ENCODE measurements at places on chromosomes 16 and 17.

GRCh38 chr16:79887541-79888540 is 287.3 kb upstream of the MAF start:
- DNase-seq, result no peak

GRCh38 chr16:78755751-78756661 is 656.6 kb downstream of the WWOX start:
- no peak for DNase-seq

GRCh38 chr17:14398766-14399165 is 97.9 kb downstream of the HS3ST3B1 start:
- no peak for DNase-seq

- no peak for DNase-seq
Measured at GRCh38 chr17:5715478-5715877, 131.2 kb upstream of the NLRP1 start.

DNA sequence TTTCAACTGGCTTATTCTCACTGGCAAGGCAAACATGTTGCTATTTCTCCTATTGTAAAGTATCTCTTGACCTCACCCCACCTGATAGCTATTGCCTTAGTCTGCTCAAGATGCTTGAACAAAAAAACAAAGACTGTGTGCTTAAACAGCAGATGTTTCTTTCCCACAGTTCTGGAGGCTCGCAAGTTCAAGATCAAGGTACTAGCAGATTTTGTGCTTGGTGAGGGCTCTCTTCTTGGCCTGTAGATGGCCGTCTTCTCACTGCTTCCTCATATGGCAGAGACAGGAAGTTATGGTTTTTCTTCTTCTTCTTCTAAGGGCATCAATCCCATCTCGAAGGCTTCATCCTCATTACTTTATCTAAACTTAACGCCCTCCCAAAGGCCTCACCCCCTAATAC is 109.7 kb upstream of the CLEC3A start:
- no peak for DNase-seq

- no peak for DNase-seq
Measured at GRCh38 chr17:72386619-72387237, 265.9 kb downstream of the SOX9 start.

DNA sequence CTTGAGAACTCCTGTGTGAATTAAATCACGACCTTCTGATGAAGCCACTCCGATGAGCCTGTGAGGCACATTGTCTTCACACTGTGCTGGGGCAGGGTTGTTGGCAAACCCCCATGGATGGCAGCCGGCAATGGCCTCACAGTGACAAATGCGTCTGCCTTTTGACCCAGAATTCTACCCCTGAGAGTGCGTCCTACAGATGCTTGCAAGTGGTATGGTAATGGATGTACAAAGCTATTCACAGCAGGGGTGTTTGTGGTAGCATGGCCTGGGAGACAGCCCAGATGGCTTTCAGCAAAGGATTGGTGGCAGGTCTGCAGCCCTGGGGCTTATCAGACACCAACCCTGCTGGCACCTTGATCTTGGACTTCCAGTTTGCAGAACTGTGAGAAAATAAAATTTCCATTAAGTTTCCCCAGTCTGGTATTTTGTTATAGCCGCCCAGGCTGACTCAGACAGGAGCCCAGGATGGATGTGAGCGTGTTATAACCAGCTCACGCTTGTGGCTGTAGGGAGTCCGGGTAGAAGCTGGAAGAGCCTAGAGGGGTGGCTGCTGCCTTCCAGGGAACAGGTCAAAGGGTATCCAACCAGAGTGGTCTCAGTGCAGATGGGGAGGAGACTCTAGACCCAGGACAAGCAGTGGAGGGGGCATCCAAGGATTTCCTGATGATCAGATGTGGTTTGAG is 10.1 kb downstream of the AFMID start:
- DNase-seq, result no peak

DNA sequence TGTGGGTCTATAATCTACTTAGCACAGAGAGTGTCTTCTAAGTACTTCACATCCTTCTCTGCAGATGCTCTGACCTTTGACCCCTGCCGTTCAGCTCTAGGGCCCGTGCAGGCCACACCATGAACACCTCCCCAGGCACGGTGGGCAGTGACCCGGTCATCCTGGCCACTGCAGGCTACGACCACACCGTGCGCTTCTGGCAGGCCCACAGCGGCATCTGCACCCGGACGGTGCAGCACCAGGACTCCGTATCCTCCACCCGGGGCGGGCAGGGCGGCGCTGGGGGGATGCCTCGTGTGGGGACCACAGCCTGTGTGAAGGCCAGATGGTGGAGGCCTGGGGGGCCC is 686 bp downstream of the MLST8 start:
- DNase-seq, result no peak

- DNase-seq, result no peak
Measured at GRCh38 chr17:81301195-81302144, 6.4 kb upstream of the SLC38A10 start.

DNA sequence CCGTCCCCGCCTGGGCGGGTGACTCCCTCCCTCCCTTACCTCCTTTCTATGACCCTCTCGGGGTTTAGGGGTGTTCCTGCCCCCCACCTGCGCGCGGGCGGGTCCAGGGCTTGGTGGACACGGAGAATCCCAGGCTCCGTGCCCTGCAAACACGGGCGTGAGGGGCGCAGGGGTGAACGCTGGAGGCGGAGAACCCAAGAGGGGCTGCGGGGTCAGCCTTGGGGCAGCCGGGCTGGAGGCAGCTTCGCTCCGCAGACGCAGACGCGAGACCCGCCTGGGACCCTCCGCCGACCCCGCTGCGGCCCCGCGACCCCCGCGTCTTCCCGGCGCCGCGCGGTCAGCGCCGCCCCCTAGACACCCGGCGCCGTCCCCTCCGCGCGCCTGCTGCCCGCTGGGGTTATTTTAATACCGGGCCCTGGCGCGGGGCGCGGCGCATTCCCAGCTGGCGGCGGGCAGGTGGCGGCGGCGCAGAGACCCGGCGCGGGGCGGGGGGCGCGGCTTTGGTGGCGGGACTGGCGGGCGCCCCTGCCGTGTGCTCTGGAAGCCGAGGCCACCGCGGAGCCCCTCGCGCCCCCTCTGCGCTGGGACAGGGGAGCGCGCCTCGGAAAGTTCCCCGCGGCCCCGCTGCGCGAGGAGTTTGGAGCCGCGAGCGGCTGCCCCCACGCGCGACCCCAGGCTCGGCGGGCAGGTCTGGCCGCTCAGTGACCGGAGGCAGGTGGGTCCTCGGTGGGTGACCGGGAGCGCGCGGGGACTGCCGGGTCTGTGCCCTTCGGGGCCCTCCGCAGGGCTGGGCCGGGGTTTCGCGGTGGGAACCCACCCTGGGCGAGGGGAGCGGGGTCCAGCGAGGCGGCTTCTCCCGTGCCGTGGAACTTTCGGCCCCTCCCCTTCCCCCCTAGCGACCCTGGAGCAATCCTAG is at the start of gene UTS2R:
Gene UTS2R (plus strand): TSS at position 433 of the 916 bp plus-strand sequence. CDS start 2,560 bp downstream, outside the sequence.
- no peak for DNase-seq

DNA sequence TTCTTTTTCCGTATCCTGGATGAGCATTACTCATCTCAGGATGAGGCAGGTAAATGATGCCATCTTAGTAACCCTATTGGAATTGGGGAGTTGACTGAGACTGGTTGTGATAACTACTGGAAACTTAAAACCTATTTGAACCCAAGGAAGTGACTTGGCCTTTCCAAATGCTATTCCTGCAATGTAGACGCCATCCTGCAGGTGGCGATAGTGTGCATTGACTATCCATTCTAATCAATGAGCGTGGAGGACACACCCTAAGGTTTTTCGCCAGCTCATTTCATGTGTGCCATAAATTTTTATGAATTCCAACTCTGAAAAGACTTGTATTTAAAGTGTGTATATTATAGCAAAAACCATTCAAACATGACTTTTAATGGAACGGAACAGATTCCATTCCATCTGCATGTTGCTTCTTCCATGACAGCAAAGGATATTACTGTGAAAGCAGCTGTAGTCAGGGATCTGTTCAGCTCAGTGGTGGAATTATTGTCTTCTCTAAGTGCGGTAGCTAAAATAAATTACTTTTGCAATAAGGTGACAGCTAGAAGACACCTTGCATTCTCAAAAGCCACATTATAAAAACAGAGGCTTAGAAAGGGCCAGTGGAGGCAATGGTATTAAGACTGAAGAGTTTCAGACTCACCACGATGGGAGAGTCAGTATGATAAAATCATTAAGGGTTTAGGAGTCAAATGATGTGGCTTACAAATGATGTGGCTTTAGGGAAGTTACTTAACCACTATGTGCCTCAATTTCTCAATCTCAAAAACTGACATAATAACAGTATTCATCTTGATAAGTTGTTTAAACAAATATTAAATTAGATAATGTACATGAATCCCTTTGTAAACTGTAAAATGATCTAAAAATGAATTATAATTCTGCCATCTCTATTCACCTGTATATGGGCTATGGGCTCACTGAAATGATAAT is 55.5 kb downstream of the SYT17 start:
- DNase-seq, result no peak

DNA sequence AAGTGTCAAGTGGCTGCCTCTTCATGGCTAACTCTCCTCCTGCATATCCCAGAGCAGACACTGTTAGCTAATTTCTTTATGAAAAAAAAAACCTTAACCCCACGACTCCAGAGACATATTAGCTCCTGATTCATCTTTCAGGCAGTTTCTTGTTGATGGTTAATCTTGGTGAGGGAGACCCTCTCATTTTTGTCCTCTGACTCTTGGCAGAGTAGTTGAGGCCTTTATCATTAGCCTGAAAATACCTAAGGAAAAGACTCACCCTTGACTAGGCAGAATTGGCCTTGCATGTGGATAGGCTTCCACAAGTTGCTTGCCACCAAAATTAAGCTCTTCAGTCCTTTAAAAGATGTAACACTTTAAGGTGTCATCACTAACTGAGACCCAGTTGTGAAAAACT is 4.0 kb downstream of the CRYBA1 start:
- no peak for DNase-seq

GRCh38 chr17:77212081-77212832 is 71.5 kb downstream of the SEC14L1 start:
- no peak for DNase-seq

DNA sequence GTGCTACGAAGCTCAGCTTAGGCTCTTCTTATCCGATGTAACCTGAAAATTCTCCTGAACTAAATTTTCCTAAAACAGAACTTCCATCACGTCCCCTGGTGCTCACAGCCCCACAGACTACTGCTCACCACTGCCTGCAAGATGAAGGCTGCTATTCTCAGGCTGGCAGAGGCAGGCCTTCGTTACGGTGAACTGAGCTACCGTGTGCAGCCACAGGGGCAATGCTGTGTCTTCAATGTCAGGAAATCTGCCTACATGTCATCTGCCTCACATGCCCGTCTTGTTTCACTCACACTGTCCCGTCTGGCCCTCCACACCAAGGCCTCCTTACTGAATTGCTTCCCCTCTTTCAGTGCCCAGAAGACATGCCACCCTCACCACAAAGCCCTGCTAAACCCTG is 15.9 kb downstream of the EMC8 start:
- DNase-seq, result no peak

DNA sequence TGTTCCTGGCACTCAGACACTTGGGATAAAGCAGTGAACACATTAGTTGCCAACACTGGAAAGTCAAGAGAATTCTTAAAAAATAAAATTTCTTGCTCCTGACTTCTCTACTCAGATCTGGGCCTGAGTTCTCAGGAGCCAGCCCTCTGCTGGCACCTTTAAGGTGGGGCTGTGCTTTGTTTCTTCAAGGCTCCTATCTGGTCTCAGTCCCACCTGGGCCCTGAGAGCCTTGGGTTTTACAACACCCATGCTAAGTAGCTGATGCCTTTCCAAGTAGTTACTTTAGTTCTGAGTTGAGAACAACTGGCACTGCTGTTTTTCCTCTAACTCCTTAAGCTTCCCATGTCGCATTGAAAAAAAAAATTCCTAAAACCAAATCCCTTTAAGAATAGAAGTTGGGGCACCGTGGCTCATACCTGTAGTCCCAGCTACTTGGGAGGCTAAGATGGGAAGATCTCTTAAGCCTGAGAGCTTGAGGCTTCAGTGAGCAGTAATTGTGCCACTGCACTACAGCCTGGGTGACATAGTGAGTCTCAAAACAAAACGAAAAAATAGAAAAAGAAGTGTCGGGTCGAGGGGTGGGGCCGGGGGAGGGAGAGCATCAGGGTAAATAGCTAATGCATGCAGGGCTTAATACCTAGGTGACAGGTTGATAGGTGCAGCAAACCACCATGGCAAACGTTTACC is 16.6 kb downstream of the CHAD start:
- no peak for DNase-seq

- DNase-seq, result no peak
Measured at GRCh38 chr16:4970010-4970409, 11.9 kb downstream of the SEC14L5 start.

DNA sequence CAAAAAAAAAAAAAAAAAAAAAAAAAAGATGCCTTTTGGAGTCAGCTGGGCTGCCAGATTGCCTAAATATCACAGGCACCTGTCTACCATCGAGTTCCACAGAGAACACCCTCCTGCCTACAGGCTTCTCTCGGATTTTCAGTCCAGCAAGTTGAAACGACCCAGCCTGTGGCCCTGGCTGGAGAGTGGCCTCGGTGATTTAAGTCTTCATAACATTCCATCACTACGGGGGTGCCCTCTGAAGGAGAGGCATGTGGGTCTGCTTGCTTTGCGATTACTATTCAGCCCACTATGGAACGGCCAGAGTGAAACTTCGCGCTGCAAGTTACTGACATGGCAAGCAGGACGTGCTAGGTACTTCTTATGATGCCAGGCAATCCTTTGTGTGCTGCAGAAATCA is 42.8 kb downstream of the MARCHF10 start:
- DNase-seq, result no peak

GRCh38 chr16:86368261-86368660 is 142.1 kb upstream of the FOXF1 start:
- no peak for DNase-seq

DNA sequence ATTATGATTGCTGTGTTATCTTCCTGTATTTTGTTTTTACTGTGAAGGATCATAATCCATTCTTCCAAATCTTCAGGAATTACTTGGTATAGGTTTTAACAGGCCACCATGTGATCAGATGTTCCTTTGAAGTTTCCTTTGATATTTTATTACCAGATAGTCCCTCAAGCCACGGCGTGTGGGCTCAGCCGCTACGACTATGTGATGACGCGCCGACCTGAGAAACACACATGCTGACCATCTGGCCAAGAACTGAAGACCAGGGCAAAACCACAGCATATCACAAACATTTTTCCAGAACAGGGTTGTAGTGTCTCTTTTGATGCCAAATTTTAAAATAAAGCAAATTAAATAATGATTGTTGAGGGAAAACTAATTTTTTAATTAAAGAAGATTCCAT is 47.3 kb downstream of the ZCCHC14 start:
- no peak for DNase-seq

DNA sequence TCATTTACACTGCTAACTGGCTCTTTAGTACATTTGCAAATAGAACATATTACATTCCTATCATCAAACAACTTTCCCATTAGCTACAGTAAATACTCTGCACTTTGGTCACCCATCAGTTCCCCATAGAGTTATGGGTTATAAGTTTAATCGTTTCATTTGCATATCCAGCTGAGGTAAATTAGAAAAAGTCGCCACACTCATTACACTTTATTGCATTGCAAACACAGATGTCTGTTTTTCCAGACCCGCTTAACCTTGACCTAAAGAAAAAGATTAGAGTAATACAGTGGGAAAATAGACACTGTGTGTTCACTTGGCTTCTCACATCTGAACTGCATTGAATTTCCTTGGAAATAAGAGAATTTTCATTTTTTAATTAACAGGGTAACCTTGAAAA is 213.1 kb upstream of the PSMD7 start:
- DNase-seq, result no peak
